ENCODE measurements at places on chromosomes 12 and 14.

- no peak for DNase-seq
These were observed 74.7 kb downstream of the NOC4L start for GRCh38 chr12:132218915-132219314.

DNA sequence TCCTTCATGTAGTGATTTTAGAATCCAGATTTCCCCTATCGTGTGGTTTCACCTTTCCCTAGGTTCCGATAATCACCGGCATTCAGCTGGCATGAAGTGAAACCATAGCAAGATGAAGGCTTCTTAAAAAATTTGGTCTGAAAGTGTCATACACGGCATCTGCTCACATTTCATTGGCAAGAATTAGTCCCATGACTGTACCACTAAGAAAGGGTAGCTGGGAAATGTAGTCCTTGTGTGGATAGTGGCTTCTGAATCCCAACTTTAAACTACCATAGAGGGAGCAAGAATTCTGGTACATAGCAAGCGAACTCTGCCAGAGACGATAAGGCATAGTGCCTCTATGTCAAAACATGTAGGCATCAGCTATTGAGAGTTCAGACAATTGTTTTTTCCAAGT, 360.1 kb upstream of the TBX3 start:
- DNase-seq = no peak

- no peak for DNase-seq
These were observed 19.9 kb downstream of the HECTD4 start for GRCh38 chr12:112362310-112362709.

GRCh38 chr14:96741151-96741977, 55.8 kb upstream of the VRK1 start:
- DNase-seq = no peak

DNA sequence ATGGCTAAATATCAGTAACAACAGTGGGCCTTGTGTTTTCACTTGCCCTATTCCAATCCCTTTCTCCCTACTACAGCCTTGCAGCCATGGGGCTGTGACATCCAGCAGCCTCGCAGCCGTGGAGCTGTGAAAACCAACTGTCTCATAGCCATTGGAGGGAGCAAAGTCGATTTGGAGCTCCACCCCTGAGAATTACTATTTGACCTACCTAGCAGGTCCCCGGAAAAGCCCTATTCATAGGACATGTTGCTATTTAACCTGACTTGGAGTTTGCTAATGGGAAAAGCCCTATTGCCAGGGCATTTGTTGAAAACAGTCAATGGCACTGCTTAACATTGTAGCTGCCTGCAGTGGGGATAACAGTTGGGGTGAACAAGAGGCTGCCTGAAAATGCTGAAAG, 33.3 kb downstream of the ERG28 start:
- no peak for DNase-seq

GRCh38 chr12:49728446-49728845, 12.9 kb upstream of the TMBIM6 start:
- no peak for DNase-seq

All from mesenteric fat pad (tissue), 1 donor.